ENCODE measurements at places on chromosomes 12 and 14.

DNA sequence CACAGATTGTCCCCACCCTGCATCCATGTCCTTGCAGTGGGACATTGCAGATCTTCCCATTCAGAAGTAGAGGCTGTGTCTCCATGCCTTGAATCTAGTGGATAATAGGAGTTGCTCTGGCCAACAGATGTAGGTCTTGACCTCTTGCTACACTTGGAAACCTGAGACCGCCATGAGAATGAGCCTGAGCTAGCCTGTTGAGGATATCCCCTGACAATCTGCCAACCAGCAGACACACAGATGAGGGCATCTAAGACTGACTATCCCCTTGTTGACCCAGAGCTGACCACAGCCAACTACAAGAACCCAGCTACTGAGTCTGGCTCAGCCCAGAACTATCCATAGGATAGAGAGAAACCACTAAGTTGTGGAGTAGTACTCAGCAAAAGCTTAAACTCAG, 161.1 kb upstream of the NOS1 start:
- DNase-seq, result no peak

DNA sequence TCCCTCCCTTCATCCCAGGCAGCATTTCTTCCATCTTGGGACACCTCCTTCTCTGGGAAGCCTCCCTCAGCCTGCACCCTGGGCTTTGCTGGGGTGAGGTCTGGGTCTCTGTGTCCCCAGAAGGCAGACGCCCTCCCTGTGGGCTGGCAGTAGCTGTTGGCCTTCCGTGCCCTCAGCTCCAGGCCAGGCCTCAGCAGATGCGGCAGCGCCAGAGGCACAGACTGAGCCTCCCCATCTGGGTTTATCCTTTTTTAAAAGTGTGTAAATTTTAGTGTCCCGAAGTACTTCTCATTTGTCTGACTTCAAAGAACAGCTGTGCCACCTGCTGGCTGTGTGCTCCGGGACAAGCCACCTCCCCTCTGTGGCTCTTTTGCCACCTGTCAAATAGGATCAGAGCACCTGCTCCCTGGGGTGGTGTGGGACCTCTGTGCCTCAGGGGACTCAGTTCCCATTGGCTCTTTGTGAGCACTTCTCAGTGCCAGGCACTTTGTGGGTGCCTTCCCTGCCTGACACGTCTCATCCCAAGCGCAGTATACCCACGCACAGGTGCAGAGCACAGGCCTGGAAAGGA, 11.1 kb downstream of the EXOC3L4 start:
- peak; percentile 77 for DNase-seq

DNA sequence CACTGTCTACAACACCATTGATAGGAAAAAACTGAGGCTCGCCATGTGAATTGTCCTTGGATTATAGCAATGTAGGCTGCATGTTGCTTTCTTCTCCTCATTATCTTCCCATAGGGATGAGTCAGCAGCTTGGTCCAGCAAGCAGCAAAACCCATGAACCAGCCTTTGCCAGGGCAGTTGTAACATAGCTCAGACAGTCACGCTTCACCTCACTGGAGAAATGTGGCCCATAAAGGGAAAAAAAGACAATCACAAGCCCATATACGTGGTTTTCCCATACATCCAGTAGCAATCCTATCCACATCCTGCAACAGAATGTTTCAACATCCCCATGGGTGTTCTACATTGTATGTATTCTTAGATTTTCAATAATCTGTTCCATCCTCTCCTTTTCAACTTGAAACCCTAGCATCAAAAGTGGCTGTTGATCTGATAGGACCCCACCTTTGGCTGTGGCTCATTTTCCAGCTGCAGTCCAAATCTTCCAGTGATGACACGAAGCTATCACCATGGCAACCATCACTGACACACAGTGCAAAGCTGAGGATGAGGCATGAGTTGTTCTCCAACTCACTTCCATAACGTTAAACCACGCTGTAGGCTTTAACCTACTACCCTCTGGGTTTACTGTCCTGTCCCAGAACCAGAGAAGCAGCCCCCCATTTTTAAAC, 34.0 kb downstream of the GRIN2B start:
- no peak for DNase-seq

GRCh38 chr12:53618275-53618674, 7.9 kb downstream of the ATF7 start:
- no peak for DNase-seq

DNA sequence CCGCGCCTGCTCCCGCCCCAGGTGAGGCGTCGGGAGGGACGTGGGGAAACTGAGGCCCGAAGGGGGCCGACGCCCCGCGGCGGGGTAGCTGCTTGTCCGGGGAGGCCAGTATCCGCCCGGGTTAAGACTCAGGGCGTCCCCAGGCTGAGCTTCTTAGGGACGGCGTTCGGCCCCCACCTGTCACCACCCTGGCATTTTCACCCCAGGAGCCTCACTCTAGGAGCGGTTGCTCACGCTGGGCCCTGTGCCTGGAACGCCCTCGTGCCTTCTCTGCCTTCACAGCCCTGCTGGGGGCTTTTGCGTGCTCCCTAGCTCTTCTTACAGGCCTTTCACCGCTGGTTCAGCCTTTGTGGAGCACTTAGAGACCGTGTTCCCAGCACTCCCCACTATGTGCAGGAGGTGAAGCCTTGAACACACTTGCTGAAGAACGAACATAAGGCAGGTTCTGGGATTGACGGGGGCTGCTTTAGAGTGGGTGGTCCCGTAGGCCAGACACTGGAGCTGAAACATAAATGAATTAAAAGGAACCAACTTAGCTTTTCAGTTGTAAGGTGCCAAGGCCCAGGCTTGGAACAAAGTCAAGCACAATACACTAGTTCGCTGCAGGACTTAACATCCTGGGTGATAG, 601 bp downstream of the ZNF839 start:
- DNase-seq, result peak; percentile 60

- DNase-seq, result no peak
Measured at GRCh38 chr12:109291117-109291516, 18.0 kb downstream of the FOXN4 start.

GRCh38 chr12:54940727-54941315, 43.7 kb downstream of the TESPA1 start:
- no peak for DNase-seq

GRCh38 chr12:56955631-56956256, 1.7 kb downstream of the RDH16 start:
- no peak for DNase-seq

DNA sequence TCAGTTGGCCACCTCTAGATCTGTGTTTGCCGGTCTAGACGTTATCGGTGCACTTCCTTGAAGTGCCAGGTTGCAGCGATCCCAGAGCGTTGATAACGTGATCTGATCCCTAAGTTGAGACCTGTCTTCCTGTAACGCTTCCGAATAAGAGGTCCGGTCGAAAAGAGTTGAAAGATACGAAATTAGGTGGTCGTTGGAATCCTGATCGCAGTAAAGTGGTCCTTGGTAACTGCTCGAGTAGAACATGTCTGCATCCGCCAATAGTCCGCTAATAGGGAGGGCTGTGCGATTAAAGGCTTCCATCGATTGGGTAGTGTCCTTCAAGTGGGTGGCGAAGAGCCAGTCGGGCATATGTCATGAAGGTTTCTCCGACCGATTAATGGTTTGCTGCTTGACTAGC, 2.7 kb downstream of the SRSF5 start:
- no peak for DNase-seq

GRCh38 chr12:132356691-132357622, 27.6 kb upstream of the GALNT9 start:
- DNase-seq, result no peak

- DNase-seq, result no peak
Measured at GRCh38 chr12:106311139-106311538, 8.6 kb downstream of the TCP11L2 start.

GRCh38 chr12:112283546-112283945, 98.7 kb downstream of the HECTD4 start:
- DNase-seq, result no peak

DNA sequence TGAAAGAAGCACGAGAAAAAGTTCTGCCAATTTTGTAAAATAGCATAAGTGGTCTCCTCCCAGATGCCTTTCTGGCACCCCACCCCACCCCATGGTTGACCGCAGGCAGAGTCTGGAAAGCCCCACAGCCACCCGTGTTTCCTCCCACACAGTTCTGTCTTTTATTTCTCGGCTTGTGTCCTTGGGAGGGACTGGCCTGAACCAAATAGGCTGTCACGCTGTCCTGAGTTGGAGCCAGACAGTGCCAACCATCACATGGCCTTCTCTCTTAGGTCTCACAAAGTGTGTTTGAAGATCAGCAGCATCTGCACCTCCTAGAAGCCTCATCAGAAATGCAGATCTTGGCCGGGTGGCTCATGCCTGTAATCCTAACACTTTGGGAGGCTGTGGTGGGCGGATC, 10.2 kb upstream of the LTA4H start:
- DNase-seq, result no peak

DNA sequence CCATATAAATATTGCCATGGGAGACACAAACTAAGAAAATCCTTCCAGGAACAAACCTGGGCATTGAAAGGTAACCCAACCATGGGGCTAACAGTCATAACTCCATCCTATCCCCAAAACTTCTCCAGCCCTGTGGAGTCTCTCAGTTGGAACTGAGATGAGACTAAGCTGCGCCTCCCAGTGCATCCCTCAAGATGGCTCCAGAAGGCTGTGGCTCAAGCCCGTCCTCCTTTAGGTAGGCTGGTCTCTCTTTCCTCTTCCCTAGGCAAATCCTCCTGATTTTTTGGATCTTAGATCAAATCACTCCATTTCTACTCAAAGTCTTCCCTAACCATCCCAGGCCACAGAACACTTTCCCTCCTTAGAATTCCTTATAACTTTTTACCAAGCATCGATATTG, 364.3 kb upstream of the CCDC196 start:
- DNase-seq, result no peak

DNA sequence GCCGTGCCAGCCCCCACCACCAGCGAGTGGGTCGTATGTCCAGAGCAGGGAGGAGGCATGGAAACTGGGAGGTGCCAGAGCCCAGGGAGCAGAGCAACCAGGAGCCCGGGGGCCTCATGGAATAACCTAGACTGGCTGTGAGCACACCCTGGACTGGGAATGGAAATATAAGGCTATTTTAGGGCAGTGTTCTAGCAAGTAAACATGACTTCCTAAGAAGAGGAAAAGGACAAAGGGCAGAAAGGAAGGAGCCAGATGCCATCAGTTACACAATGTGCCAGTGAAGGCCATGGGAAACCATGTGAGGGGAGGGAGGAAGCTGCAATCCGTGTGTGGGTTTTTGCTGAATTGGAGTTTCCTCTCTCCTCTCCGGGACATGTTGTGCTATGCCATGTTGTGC, 18.7 kb upstream of the CPM start:
- no peak for DNase-seq

DNA sequence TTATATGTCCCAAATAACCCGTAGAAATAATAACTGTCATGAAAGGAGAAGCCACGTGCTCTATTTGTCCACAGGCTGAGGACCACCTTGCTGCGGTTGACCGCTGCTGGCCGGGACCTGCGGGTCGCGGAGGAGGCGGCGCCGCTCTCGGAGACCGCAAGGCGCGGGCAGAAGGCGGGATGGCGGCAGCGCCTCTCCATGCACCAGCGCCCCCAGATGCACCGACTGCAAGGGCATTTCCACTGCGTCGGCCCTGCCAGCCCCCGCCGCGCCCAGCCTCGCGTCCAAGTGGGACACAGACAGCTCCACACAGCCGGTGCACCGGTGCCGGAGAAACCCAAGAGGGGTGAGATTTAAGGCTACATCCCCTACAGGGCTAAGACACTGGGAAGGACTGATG, 21.0 kb downstream of the RPGRIP1 start:
- DNase-seq, result peak; percentile 42

- no peak for DNase-seq
Measured at GRCh38 chr12:104846056-104846767, 111.9 kb downstream of the SLC41A2 start.

DNA sequence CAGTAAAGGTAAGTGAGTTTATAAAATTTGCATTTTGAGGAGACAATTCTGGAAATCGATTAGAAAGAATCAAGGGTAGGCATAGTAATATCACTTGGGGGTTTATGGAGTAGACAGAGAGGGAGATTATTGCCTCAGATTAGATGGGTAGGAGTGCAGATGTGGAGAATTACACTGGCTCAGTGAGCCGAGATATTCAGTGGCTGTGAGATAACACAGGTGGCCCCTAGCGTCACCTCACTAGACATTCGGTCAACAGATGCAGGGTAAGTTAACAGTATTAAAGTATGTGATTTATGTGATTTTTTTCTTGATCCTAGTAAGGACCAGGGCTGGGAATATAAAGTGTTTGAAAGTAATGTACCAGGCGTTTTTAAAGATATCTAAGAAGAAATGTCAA, 39.6 kb upstream of the KLRD1 start:
- DNase-seq, result no peak

DNA sequence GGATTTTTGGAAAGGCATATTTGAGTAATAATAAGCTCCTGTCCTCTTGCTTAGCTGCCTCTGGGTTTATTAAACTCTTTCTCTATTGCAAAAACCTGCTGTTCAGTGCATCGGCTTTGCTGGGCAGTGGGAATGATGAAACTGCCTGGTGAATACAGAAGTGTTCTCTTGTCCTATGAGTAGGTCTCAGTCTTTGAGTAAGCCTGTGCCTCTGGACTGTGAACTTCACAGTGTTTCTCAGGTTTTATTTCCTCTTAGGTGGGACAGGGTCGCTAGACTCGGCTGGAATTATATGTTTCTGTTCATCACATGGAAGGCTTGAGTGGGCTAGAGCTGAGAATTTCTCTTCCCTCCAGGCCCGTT, 46.4 kb downstream of the CRADD start:
- DNase-seq, result no peak

- no peak for DNase-seq
Measured at GRCh38 chr14:60164404-60164711, 840 bp downstream of the DHRS7 start.

DNA sequence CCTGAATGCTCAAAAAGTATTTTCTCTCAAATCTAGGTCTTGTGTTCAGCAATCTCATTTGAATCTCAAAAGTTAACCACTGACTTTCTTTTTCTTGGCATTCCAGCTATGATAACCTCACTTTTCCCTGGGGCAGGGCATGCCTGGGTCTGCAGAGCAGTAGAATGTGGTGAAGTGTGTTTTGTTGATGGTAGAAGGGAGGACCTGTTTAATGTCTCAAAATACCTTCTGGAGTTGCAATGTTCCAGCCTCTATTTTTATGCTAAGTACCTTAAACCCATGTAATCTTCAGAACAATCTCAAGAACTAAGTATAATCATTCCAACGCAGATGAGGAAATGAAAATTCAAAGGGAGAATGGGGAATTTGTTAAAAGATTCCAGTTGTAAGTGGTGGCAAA, 82.1 kb upstream of the FUT8 start:
- no peak for DNase-seq

GRCh38 chr12:14689144-14689543, 7.3 kb downstream of the GUCY2C start:
- DNase-seq, result no peak

DNA sequence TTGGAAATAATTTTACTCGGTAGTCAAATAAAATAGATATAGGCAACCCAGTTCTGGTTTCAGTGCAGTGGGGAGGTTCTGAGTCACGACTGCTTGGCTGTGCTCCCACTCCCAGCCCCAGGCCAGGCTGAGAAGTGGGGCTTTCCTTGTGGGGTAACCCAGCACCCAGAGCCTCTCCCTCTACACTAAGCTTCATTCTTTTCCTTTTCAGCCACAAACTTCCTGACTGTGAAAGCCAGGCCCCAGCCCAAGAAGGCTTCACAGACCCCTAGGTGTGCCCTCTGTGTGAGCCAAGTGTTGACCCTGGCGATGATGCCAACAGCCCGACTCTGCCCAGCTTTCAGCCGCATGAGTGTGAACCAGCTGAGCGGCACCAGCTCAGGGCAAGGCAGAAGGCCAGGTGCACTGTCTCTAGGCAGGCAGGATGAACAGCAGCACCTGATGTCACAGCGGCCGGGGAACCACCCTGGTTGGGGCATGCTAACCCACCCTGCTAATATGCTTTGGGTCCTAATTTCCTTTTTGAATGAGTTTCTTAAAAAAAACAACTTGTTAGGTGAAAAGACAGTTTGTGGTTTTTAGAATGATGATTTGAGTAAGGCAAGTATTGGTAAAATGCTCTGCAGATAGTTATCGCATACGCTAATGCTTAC, 42.2 kb upstream of the ATP23 start:
- peak; percentile 83 for DNase-seq
